AG20443 (cell line): ENCODE measurements at places on chromosomes 2 and 18.
A peak's percentile ranks its signal among the peaks of the same experiment; 100 is the strongest.

- no peak for DNase-seq
Observed at GRCh38 chr2:135773319-135773718, 31.7 kb downstream of the UBXN4 start.

- peak; percentile 39 for DNase-seq
Observed at GRCh38 chr2:172552547-172553291, 3.2 kb upstream of the PDK1 start.

DNA sequence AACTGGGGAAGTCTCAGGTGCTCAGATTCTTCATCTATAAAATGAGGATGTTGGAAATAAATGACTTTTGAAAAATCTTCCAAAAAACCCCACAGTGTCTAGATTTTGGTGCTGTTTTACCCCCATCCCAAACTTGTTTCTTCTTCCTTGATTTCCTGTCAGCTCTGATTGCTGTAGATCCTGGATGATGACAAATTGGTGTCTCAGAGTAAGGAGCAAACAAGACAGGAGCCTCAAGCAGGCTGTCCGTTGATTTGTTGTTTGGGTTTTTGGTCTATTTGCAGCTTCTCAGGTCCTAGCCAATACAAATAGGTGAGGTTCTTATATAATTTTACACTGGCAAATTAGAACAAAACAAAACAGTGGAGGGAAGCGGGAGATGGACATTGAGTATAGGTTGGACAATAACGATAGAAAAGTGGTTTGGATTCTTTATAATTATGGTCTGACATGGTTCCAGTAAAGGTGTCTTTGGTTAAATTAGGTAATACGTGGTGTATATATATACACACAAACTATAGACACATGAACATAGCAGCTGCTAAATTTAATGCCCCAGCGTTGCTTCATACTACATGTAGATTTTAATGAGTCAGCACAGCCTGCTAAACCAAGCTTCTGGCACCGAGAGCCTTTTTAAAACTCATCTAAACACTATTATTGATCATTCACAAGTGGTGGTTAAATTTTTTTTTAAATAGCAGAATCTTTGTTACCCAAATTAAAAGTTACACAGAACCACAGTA is 142.5 kb downstream of the FMNL2 start:
- DNase-seq = no peak

- DNase-seq = peak; percentile 11
Observed at GRCh38 chr18:49183921-49184320, 233.2 kb upstream of the SMAD7 start.

- DNase-seq = no peak
Observed at GRCh38 chr2:43201497-43201896, 24.9 kb downstream of the ZFP36L2 start.

- DNase-seq = no peak
Observed at GRCh38 chr2:173392731-173393130, 38.1 kb downstream of the CDCA7 start.

- DNase-seq = no peak
Observed at GRCh38 chr18:335733-336132, 67.9 kb upstream of the THOC1 start.

DNA sequence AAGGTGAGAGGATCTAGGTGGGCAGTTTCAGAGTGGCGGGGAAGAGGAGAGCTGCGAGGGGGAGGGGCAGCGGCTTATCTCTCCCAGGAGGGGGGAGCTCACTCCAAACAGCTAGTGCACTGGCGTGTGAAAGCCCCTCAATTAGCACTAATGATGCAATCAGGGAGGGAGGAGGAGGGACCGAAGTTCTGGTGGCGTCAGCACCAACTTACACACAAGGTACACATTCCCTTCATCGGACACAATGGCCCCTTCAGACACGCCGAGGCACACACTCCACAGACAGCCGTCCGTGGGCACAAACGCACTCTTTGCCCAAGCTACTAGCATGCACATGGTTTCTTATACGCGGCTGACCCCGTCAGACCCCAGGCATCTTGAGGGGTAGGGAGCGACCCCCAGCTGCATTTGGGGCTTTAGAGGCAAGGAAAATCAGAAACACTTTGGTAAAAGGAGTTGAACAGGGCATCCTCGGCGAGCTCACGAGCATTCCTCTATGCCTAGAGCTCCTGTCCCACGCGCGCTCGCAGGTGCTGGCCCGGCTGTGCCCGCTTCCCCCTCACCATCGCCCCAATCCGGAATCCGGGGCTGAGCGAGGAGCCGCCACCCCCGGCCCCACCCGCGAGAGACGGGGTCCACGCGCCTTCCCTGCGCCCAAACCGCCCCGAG is 868 bp upstream of the PKDCC start:
- DNase-seq = no peak

DNA sequence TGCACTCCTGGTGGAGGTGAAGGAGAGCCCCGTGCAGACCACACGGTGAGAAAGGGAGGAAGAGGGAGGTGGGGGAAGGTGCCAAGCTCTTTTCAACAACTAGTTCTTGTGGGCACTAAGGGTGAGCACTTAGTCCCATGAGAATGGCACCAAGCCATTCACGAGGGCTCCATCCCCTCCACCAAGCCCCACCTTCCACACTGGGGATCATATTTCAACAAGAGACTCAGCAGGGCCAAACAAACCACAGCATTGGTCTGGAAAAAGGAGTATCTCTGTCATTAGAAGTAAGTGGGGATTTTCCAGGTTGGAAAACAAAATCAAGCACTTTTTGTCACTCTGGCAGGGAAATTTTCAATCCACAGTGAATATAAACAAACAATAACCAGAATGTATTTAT is 38.4 kb downstream of the ZAP70 start:
- no peak for DNase-seq

DNA sequence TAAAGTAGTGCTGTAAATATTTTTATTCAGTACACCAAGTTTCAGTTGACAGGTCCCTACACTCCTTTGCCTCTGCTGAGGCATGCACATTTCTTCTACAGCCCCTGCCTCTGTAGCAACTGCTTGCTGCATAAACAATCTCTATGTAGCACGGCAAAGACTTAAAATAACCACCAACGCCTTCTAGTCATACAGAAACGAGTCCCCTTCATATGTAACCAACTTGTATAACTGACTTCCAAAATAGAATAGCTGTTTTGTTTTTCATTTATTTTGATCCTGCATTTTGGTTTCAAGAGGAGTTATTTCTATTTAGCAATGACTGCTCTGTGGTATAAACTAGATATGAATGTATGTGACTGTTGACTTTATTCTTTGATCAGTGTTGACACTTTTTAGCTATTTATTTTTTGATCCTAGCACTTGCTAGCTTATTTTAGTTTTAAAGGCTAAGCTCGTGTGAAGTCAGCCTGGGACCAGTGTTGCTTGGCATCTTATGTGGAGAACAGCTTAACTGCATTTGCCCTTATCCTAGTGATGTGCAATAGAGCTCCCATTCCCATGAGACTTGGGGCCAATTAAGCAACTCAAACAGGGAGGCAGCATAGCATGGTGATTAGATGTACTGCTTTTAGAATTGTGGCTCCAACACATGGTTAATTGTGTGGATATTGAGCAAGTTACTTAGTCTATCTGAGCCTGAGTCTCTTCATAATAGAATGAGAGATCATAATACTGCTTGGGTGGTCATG is 79.6 kb downstream of the HRH4 start:
- DNase-seq = no peak

DNA sequence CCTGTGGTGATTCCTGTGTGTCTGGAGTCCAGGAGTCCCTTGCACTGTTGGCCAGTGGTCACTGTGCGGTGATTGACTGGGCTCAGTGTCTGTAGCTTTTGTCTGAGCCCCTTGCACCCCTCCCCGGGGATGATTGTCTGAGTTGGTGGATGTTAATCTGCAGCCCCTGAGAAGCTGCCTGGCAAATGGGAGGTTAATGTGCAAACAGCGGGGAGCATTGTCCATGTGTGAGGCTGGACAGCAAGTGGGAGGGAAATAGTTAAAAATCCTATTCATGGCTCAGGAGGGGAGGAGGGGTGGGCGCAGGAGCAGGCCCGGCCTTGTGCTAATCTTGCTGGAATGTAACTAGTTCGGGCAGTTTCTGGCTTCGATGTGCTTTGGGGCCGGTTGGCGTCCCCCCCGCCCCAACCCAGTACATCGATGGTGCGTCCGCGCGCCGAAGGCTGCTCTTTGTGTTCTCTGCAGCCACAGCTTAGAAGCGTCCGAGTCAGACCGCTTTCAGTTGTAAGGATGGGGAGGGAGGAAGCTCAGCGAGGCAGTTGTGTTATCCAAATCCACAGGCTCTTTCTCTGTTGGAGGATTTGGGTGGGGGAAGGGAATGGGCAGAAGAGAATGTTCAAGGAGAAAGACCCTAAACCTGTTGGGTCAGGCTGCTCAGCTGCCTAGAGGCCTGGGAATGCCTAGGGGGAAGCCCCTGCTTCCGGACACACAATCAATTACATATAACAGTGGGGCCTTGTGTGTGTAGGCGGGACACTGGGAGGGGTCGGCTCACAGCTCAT is 71.8 kb downstream of the TGOLN2 start:
- peak; percentile 71 for DNase-seq

GRCh38 chr2:162261032-162261945 is 18.0 kb upstream of the FAP start:
- peak; percentile 61 for DNase-seq

- DNase-seq = no peak
Observed at GRCh38 chr2:65765376-65765775, 333.0 kb upstream of the SPRED2 start.

DNA sequence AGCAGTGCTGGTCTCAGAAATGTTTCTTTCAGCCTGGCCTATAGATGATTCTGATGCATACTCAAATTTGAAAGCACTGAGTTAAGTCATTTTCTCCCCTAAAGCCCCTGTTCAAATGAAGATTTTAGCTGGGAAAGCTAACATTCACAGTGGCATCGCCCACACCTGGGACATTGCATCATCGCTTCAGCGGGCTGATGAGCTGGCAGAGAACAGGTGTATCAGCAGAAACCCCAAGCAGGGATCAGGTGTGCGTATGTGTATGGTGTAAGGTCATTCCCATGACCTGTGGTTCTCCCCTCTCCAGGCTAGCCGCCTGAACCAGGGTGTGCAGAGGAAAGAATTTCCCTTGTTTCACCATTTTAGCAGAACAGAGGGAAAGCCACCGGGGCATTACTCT is 56.3 kb downstream of the EPAS1 start:
- no peak for DNase-seq

DNA sequence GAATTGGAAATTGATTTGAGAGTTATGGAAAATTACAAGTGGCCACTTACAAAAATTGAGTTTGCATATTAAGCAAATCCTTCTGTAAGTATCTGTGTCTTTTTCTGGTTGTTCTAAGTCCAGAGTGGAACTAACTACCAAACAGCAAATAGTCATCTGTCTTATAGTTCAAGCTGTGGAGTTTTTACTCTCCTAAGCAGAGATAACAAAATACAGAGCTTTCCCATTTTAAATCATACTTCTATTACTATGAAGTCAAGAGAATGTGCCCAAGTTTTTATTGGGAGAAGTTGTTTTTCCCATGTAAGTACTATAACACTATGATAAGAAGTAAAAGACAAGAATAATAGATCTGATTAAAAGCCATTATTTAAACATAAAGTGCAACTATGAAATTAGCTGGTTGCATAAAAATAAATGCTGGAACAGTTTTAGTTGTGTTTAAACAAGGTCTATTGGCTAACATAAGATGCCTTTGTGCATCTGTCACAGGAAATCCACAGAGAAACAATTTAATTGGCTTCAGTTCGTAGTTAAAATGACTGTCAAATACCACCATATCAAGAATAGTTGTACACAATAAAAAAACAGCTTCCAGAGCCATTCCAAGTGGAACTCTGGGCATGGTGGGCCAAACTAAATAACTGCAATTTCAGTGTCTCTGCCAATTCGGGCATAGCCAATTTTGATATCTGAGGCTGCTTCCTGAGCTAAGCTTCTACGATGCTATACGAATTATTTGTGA is 1467.4 kb upstream of the NXPH2 start:
- no peak for DNase-seq

DNA sequence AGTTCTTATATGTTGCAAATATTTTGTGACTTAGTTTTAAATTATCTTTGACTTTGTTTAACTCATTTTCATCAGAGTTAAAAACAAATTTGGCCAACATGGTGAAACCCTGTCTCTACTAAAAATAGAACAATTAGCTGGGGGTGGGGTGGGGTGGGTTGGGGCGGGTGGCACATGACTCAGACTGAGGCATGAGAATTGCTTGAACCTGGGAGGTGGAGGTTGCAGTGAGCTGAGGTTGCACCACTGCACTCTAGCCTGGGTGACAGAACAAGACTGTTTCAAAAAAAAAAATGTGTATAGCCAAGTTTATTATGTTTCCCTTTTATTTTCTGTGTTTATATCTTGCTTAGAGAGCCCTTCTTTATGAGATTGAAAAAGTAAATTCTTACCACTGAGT is 14.2 kb upstream of the LIPG start:
- no peak for DNase-seq

DNA sequence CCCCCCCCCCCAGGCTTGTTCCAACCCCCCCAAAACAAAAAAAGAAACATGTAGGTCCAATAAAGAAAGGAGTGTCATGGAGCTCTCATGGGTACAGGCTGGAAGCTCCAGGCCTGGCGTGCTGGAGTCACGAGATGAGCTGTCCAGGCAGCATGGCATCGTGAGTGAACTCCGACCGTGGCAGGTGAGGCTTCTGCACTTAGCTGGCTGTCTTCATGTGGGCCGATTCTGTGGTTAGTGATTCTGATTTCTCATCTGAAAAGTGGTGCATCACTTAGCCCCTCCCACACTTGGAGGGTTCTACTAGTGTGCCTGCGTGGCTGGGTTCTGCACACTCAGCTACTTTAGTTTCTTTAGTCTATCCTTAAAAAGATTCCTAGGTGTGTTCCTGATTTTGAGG is 126.4 kb upstream of the MGAT5 start:
- no peak for DNase-seq

- no peak for DNase-seq
Observed at GRCh38 chr2:96937586-96937985, 48.8 kb downstream of the FAM178B start.

DNA sequence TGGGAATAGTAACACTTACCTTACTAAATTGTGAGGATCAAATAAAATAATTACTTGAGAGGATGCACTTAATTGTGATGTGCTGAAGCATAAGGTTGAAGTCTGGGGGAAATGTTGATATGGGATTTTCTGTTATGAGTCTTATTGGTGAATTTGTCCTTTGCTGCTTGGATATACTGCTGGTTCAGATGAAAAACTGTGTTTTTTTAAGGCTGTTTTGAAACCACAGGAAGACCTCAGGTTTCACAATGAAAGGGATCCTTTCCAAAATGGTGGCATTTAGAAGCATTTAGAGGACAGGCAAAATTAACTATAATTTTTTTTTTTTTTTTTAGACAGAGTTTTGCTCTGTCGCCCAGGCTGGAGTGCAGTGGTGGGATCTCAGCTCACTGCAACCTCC is 34.9 kb downstream of the SPATS2L start:
- no peak for DNase-seq

- no peak for DNase-seq
Observed at GRCh38 chr2:192886636-192887035, 691.9 kb upstream of the TMEFF2 start.

- no peak for DNase-seq
Observed at GRCh38 chr18:12098374-12098773, 4.7 kb downstream of the ANKRD62 start.

GRCh38 chr2:72770879-72771461 is 54.9 kb downstream of the EXOC6B start:
- DNase-seq = peak; percentile 76
